IPS-NIHi11 (cell line): ENCODE measurements at places on chromosomes 4 and X.
A peak's percentile ranks its signal among the peaks of the same experiment; 100 is the strongest.

GRCh38 chrX:76366972-76367371, 60.5 kb upstream of the MAGEE1 start:
- DNase-seq, result no peak

DNA sequence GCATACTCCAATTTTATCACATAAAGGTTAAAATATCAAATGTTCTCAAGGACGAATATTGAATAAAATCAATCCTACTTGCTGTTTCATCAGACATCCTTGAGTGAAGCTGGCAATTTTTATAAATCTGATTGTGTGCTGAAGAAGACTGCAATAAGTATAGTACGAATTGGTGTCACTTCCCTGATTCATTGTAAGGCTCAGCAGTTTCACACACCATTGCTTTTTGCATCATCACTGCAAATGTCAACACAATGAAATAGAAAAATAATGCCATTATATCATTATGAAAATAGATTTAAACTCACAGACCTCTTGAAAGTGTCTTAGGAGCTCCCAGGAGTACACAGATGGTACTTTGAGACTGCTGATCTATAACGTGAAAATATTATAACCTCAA, 172.5 kb downstream of the ANKRD50 start:
- DNase-seq, result no peak

GRCh38 chrX:22105231-22105630, 73.1 kb downstream of the PHEX start:
- DNase-seq, result no peak

DNA sequence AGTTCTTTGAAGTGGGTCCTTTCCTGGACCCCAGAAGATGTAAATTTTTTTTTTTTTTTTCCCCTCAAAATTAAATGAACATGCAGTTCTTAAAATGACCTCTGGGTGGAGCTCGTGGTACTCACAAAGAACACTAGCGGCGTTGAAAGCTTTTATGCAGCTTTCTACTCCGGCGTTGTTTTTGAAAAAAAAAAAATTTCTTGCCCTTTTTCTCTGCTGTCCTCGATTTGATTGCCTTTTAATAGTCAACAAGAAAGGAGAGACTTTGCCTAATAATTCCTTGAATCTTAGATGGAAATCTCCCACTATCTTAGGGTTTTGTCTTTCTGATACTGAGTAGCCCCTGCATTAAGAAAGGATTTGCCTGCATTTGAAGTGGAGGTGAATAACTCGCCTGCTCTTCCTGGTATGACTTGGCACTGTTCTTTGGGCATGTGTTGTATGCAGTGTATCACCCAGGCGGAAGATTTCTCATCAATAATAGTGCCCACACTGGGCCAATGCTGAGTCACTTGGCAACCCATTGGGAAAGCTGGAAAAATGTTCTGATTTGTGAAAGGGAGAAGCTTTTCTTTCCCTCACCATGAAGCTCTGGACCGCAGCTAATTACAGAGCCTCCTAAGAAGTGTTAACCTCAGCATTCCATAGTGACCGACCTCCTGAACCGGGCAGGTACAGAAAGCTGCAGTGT, 104.0 kb downstream of the PHEX start:
- DNase-seq, result peak; percentile 21

GRCh38 chr4:142567199-142567598, 278.9 kb downstream of the INPP4B start:
- peak; percentile 35 for DNase-seq

DNA sequence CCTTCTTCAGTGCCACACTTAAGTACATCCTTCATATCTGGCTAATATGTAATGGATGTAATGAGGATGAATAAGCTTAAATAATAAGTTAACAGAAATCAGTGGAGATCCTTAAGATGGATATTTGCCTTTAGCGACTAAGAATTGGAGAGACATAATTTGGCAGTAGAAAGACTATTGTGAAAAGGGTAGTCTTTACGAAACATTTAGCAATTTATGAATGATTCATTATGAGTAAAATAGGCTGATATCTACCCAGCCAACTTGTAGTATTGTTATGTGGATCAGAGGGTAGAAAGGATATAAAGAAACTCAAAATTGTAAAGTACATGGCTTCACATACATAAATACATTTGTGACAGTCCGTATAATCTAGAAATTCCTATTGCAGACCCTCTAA, 2371.8 kb downstream of the PCDH7 start:
- DNase-seq, result no peak

GRCh38 chr4:3714642-3715001, 51.6 kb upstream of the ADRA2C start:
- no peak for DNase-seq

GRCh38 chrX:141220342-141221008, 21.8 kb downstream of the SPANXC start:
- no peak for DNase-seq

DNA sequence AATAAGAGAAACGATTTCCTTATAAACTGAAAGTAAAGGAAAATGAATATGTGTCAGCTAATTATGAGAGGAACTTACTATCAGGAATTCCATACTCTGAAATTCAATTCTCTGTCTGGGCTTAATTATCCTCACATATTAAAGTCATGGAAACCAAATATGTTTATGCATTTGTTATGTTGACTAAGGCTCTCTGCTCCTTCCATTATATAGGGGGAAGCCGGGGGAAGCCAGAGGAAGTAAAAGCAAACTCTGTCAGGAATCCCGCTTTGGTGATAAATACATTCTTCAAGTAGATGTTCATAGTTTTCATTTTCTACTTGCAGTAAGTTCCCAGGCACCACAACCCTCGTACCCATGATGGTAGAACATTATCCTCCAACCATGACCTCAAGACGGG, 142.8 kb upstream of the VCX2 start:
- no peak for DNase-seq

- no peak for DNase-seq
Measured at GRCh38 chr4:107561481-107561880, 158.6 kb downstream of the PAPSS1 start.

- no peak for DNase-seq
Measured at GRCh38 chr4:62170235-62170634, 970.1 kb downstream of the ADGRL3 start.

DNA sequence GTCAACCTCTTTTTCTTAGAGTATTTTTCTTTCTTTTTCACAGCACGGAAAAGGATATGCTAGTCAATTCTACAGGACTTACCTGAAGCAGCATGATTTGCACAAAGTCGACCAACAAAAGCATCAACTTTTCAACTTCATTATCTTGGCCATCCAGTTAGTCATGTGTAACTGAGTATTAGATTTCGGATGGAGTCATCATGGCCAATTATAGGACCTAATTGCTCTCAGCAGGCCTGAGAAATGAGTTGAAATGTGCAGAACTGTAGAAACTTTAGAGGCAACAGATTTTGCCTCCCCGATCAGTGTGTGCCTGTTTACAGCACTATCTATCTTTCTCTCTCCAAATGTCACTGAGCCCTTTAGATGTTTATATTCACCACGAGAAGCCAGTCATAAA, 41.0 kb downstream of the PCDH10 start:
- no peak for DNase-seq

DNA sequence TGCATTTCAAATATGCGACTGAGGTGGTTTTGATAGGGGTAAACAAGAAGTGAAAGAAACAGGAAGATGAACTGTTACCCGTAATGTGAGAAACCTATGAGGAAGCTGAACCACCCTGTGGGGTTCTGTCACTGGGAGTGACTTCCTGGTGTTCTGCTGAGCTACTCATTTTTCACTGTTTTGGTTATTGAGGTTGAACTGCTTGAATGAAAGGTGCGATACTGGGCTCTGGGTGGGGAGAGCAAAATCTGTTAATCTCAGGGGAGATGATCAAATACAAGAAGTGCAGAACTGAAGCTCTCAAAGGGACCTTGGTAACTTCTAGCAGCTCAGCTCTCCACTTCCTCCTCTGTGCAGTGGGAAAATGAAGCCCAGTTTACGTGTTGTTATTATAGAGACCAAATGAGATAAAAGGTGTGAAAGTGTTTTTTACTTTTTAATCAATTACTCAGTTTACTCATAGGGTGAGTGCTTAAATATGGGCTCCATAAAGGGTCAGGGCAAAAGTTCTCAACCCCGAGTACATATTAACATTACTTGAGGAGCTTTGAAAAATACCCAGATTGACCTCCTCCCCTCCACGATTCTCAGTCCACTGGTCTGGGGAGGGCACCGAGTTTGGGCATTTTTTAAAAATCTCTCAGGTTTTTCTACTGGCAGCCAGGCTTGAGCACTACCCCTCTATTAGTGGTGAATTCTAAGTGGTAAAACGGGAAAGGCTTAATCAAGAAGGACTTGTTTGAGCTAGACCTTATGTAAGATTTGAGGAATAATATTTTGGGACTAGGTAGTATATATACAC, 66.7 kb downstream of the COQ2 start:
- DNase-seq, result no peak
